ENCODE measurements at places on chromosomes 2 and 18.

- DNase-seq, result no peak
Observed at GRCh38 chr2:227616631-227617030, 667 bp upstream of the SCYGR4 start.

DNA sequence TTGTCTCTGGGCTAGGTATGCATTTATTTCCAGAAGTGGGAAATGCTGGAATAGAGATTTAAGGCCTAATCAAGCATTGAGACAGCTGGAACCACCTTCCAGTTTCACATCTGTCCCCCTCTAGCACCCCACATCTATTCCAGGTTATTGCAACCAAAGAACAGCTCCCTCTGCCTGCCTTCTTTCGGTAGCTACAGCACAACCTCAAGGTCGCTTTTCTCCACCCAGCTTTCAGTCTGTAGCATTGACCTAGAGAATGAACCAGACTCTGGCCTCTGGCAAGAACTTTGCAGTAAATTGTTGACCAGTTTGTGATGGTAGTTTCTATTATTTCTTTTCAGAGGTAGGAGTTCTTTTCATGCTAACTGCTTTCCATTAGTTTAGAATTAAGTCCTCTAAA lies 484.2 kb downstream of the DLGAP1 start:
- DNase-seq, result no peak

DNA sequence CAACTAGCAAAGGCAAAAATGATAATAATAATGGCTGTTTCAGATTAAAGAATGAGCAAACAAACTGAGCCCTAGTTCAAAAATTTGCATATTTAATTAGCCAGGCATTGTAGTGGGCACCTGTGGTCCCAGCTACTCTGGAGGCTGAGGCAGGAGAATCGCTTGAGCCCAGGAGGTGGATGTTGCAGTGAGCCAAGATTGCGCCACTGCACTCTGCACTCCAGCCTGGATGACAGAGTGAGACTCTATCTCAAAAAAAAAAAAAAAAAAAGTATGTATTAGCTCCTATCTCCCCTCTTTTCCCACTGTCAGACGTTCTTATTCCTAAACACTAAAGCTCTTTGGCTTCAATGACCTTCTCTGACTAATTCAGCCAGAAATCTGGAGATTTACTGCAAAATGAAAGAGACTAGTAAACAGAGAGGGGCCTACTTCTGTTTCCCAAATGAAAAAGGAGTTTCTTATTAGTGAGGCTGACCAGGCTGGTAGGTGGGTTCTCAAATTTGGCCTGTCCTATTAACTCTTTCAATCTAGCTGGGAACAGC lies 3.9 kb upstream of the SRBD1 start:
- no peak for DNase-seq

GRCh38 chr2:108586116-108586515 lies 51.8 kb downstream of the LIMS1 start:
- no peak for DNase-seq

GRCh38 chr2:105114551-105114950 lies 76.7 kb downstream of the MRPS9 start:
- DNase-seq, result no peak

DNA sequence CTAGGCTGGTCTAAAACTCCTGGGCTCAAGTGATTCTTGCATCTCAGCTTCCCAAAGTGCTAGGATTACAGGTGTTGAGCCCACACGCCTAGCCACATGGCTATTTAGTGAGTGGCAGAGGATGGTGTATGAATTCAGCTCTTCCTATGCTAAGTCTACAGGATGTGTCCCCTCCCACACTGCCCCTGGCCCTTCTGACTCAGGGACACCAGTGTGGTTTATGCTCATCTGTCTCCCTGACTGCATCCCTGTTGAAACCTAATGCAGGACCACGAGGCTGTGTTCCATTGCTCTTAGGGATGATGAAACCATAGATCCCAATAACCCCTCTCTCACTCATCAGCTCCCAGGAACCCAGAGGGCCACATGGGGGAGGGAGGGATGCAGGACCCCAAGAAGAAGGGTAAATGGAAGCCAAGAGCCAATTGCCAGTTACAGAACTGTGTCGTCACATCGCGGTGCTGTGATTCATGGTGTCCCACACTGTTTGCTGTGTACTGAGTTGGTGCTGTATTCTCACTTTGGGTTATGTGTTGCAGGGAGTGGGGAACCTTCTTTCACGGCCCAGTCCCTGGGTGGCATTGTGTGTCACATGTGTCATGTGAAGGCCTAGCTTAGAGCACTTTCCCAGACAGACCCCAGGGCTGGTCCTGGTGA lies 102.9 kb upstream of the HAAO start:
- no peak for DNase-seq

- no peak for DNase-seq
Observed at GRCh38 chr18:51275712-51276476, 78.4 kb upstream of the MEX3C start.

GRCh38 chr18:70373042-70373519 lies 84.2 kb downstream of the SOCS6 start:
- no peak for DNase-seq

DNA sequence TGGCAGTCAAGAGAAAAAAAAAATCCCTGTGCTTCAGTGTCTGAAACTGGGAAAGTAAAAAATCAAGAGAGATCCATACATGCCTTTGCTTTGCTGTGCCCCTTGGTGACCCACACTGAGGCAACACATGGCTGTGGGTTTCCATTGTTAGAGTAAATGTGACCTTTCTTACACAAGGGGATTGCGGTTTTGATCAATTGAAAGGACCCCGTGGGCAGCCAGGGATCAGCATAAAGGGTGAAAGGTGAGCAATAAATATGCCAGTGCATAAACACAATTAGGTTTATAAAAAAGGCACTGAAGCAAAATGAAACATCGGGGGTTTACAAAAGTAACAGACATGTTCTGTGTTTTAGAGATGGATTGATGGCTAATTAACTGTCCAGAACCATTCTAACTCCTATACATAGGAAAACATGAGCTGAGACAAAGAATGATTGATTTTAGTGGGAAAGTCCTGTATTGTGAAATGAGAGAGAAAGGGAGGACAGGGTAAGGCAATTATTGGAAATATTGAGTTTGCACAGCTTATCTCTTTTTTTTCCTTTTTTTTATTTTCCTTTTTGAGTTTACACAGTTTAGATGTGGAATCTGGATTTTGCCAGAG lies 40.7 kb upstream of the BBS5 start:
- DNase-seq, result no peak

DNA sequence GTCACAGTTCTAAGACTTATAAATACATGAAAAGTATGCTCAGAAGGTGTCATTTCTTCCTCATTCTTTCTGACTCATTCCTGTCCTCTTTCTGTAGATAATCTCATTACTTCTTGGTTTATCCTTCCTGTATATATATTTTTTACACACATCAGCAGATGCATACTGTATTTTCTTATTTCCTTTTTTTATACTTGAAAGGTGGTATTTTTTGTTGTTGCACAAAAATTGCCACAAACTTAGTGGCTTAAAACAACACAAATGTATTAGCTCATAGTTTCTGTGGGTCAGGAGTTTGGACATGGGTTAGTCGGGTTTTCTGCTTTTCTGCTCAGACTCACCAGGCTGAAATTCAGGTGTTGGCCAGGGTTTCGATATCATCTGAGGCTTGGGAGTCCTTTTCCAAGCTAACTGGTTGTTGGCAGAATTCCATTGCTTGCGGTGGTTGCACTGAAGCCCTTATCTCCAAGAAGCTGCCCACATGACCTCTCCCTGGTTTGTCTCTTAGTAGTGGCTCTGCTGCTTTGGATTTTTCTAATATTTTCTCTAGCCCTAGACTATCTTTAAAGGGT lies 162.6 kb downstream of the FMNL2 start:
- DNase-seq, result no peak

DNA sequence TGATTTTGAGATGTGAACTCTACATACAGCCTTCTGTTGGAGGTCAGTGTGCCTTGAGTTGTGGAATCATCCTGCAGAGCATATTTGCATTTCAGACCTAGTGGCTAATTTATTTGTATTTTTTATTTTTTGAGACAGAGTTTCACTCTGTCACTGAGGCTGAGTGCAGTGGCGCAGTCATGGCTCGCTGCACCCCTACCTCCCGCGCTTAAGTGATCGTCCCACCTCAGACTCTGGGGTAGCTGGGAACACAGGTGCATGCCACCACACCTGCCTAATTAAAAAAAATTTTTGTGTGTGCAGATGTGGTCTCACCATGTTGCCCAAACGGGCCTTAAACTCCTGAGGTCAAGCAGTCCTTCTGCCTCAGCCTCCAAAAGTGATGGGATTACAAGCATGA lies 104.4 kb downstream of the ASXL3 start:
- no peak for DNase-seq

DNA sequence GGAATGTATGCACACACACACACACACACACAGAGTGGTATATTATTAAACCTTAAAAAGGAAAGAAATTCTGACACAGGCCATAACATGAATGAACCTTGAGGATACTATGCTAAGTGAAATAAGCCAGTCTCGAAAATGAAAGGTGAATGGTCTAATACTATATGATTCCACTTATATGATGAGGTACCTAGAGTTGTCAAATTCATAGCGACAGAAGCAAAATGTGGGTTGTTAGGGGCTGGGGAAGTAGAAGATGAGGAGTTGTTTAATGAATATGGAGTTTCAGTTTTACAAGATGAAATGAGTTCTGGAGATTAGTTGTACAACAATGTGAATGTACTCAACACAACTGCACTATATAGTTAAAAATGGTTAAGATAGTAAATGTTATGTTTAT lies 118.1 kb downstream of the ABCA12 start:
- DNase-seq, result no peak

DNA sequence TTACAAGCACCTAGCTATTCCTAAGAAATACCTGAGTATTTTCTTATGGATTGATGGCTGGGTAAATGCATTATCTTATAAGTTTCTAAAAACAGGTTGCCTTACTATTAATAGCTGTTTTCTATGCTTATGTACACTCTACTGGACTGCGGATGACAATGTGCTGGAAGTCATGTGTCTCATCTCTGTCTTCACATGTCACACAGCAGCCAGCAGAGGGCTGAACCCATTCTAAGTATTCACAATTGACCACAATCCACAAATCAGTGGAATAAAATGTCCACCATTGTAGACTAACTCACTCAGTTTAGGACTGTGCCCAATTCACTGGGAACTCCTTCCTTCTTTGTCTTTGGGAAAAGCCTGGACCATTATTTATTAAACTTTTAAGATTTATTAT lies 371.2 kb downstream of the INSIG2 start:
- DNase-seq, result no peak

DNA sequence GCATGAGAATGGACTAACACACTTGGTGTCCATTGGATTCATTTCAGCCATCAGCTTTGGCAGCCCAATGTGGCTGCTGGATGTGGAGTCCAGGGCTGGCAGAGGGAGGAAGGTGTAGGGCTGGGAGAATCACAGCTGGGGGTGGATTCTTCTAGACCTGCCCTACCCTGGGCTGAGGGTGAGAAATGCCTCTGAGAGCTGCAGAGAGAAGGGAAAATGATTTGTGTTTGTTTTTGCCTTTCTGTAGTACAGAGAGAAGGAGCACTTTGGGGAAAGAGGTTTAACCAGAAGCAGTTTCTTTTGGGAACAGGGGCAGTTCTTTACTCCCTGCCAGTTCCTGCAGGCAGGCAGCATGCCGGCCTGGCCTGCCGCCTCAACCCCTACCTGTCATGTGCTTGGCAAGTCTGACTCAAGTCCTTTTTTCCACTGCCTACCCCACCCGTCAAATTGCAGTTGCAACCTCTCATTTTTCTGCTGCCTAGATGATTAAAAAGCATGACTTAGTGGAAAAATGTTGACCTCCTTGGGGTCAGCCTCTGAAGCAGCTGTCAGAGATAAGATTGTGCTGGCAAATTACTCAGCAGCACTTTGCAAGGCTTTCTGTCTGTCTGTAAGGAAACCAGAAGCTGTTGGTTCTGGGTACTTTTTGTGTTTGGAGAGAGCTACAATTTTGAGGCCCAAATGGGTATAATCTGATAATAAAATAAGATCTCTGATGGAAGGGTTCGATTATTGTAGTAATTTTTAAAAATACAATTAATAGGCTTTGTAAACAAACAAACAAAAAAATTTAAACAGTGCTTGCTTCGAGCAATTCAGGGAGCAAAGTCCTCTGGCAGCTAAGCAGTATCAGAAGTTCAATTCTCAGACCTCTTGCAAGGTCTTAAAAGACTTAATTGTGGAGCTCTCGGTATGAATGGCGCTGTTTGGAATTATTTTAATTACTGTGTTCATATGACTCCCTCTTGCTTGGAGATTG lies 21.7 kb downstream of the LBH start:
- DNase-seq, result peak; percentile 51

DNA sequence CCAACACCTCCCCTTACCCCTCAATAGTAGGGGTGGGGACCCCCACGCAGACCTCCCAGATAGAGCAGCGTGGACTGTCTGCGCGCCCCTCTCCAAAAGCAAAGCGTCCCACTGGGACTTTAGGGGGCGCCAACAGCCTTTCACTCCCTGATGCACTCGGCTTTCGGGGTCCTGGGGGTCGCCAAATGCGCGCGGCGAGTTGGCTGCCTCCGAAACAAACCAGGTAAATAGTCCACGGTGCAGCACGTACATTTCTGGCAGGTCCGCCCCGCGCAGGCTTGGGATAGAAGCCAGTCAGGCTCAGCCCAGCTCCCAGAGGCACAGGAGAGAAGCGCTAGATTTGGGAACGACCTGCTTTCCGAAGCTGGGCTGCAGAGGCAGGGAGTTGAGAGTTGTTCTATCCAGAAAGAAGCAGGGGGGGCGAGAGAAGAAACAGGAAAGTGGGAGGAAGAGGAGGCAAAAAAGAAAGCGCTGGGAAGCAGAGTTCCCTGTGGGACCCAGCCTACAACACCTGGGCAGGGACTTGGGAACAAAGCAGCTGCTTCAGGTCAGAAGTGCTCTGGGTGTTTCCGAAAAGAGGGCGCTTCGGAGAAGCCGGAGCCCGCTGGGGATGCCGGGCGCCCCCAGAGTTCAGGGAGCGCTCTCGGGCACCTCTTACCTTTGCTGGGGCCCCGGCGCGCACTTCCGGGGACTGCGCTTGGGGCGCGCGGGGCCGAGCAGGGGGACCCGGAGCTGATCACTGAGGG lies 544 bp downstream of the EVA1A start:
- peak; percentile 0 for DNase-seq

- DNase-seq, result no peak
Observed at GRCh38 chr2:100339823-100340222, 17.5 kb upstream of the LONRF2 start.

DNA sequence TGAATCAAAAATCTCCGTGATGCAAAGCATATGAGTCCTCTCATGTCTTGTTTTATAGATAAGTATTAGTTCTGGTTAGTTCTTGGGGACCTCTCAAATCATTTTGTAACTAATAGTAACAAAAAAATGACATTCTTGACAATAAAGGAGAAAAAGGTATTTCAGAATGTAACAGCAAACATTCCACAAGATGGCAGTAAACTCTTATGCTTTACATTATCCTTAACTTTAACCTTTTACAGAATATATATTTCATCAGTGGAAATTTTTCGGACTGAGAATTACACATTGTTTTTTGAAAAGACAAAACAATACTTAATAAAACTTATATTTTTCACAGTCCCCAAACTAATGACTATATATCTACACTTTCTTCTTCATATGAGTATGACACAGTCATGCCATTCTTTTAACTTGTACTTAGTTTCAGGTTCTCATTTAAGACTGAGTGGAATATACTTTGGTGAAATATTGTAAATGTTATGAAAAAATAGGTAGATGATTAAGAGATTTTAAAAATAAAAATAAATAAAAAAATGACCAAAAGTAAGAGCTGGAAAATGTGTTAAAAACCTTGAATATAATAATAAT lies 142.9 kb upstream of the NXPH2 start:
- DNase-seq, result no peak
